Colonic mucosa (tissue), 4 donors: ENCODE measurements at places on chromosomes 12 and 14. TPM values are rescaled to one million over a fixed set of nuclear protein-coding genes. Genes with fewer than 3 reads are reported as not detected.

GRCh38 chr12:18696971-18697602 is 40.7 kb downstream of the PLCZ1 start:
- DNase-seq, result no peak
- H3K27me3 ChIP-seq, result no peaks in the 10 kb centered on the region
- no peaks in the 10 kb centered on the region for H3K36me3 ChIP-seq

- no peaks in the 10 kb centered on the region for H3K36me3 ChIP-seq
- H3K27me3 ChIP-seq, result no peaks in the 10 kb centered on the region
- H3K4me1 ChIP-seq, result no peaks in the 10 kb centered on the region
- H3K4me3 ChIP-seq, result no peak overlapping the region
- H3K27ac ChIP-seq, result no peak overlapping the region
Observed at GRCh38 chr14:22099942-22100763, 426.5 kb upstream of the OR4E1 start.

The LAG3 gene
- total RNA-seq, result 1.0 TPM

The CLEC9A gene
- total RNA-seq, result not detected

The HOXC6 gene
- not detected for total RNA-seq

The PSEN1 gene
- total RNA-seq, result 103 TPM

The SLC17A8 gene
- 0.91 TPM for total RNA-seq

The KRT72 gene
- not detected for total RNA-seq

The POTEM gene
- not detected for total RNA-seq

The OR4N2 gene
- total RNA-seq, result not detected

DNA sequence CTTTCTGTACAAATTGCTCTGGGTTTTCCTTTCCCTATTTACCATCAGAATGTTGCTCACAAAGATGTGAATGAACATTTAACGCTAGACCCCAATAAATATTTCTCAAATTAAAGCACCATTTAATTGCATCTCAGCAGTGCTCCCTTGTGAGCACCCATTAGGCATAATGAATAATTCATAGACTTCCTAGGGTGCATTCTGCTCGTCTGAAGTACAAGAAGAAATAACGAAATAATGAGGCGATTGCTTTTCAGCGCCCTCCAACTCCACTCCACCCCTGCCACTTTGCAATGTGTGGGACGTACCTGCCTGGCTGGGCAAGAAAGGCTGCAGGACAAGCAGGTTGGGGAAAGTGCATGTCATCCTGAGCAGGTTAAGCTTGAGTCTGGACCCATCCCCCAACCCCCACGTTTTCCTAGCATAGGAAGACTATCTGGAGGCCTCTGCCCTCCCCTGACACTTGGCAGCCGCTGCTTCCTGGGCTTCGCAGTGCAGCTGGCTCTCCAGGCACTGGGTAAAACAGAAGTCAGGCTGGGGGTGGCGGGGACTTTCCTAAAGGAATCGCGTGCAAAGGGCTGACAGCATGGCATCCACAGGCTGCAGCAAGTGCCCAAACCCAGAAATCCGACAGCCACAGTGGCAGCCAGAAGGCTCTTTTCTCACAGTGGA is 253.7 kb downstream of the DUSP6 start:
- no peaks in the 10 kb centered on the region for H3K4me1 ChIP-seq
- H3K36me3 ChIP-seq, result no peaks in the 10 kb centered on the region
- no peaks in the 10 kb centered on the region for H3K27me3 ChIP-seq
- no peak overlapping the region for H3K27ac ChIP-seq
- no peak overlapping the region for H3K4me3 ChIP-seq

The PTGDR gene
- 32.3 TPM for total RNA-seq

DNA sequence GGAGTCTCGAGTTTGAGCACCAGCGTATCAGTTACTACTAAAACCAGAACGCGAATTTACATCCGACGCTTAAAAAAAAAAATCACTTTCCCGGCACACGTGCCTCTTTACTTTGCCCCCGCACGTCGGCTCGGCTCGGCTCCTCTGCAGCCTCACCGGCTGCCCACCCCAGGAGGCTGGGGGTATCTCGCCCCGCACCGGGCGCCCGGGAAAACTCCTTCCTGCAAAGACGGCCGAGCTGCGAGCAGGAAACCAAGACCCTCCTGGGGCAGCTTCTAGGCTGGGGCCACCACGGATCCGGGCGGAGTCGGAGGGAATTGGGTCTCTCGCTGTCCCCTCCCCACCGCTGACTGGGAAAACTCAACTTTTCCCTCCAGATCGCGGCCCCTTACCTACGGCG is 610 bp downstream of the VSIG10 start:
- peak overlapping the region; percentile 89 for H3K27ac ChIP-seq
- peak; percentile 50 for DNase-seq
- peaks cover 4% of the 10 kb centered on the region for H3K4me1 ChIP-seq
- no peaks in the 10 kb centered on the region for H3K27me3 ChIP-seq
- no peaks in the 10 kb centered on the region for H3K36me3 ChIP-seq

DNA sequence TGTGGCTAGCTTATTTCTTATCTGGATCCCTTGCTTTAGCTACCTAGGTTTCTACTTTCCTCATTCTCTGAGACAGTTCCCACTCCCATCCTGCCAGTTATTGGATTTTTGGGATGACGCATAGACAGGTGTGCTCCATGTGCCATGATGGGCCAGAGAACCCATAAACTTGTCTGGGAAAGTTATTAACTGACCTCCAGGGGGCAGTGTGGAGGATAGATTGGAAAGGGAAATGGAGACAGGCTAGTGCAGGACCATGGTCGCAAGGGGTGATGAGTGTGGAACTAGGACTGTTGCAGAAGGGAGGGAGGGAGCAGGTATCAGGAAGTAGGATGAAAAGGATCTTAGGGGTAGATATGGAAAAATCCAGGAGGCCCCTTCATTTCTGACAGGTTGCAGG is 80.3 kb downstream of the ESRRB start:
- no peak overlapping the region for H3K4me3 ChIP-seq
- DNase-seq, result peak; percentile 41
- no peaks in the 10 kb centered on the region for H3K36me3 ChIP-seq

DNA sequence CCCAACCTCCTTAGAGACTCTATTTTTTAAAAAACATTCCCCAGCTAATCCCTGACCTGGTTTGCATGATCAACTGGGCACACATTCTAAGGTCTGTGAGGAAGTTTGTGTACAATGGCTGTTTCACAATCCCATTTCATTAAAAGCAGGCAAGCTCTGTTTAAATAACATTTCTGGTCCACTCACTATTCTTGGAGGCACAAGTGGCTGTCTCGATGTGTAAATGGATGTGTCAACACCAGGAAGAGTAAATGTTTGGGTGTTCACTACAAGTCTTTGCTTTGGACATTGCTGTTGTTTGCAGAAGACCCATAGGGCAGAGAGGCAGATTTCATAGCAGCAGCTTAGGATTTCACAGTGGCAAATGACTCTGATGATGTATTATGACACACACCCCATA is 98.3 kb downstream of the PDZRN4 start:
- H3K27ac ChIP-seq, result no peak overlapping the region
- DNase-seq, result no peak
- H3K4me1 ChIP-seq, result no peaks in the 10 kb centered on the region
- H3K27me3 ChIP-seq, result no peaks in the 10 kb centered on the region

DNA sequence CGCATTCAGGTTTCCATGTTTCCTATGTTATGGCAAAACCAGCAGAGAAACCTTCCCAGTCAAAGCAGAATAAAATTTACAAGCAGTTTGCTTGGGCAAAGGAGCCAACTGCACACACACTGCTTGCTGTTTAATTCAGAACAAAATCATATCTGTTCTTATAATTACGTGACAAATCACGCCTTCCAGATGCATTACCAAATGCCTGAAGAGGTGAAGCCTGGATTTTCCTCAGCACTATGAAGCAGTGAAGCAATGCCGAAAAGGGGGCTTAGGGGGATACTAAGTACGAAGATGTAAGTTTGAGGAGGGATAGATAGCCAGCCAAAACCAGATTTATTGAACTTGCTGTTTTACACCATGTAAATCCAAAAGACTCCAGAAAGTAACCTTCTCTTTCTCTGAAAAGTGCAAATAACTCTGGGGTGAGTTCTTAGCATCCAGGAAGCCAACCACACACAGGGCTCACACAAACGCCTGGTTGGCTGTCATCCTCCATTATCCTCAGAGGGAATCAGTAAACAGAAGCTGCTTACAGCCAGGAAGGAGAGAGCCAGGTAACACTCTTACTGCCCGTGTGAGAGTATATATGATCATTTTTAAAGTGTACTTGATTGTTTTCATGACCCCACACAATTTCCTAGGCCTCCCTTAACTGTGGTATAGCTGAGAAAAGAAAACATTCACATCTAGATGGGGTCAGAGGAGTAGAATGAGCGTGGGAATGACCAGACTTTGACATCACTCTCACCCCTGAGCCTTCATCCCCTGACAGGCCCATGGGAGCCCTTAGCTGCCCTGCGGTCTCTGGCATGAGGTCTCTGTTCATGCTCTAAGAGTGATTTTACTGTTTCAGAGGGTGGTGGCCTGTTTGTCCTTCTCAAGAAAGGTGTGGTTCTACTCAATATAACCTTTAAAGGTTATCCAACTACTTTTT is 442.5 kb downstream of the EGLN3 start:
- no peaks in the 10 kb centered on the region for H3K27me3 ChIP-seq
- H3K4me3 ChIP-seq, result no peak overlapping the region
- H3K36me3 ChIP-seq, result no peaks in the 10 kb centered on the region
- no peaks in the 10 kb centered on the region for H3K4me1 ChIP-seq
- H3K27ac ChIP-seq, result no peak overlapping the region

GRCh38 chr14:84541018-84541417 is 988.9 kb upstream of the FLRT2 start:
- H3K4me1 ChIP-seq, result no peaks in the 10 kb centered on the region
- no peaks in the 10 kb centered on the region for H3K36me3 ChIP-seq
- no peak for DNase-seq
- no peak overlapping the region for H3K4me3 ChIP-seq
- no peak overlapping the region for H3K27ac ChIP-seq
- no peaks in the 10 kb centered on the region for H3K27me3 ChIP-seq

- no peaks in the 10 kb centered on the region for H3K36me3 ChIP-seq
- H3K4me3 ChIP-seq, result no peak overlapping the region
- no peaks in the 10 kb centered on the region for H3K27me3 ChIP-seq
- H3K4me1 ChIP-seq, result no peaks in the 10 kb centered on the region
- no peak overlapping the region for H3K27ac ChIP-seq
Observed at GRCh38 chr14:52455291-52456088, 96.8 kb downstream of the TXNDC16 start.

- no peaks in the 10 kb centered on the region for H3K36me3 ChIP-seq
- no peak overlapping the region for H3K4me3 ChIP-seq
- H3K27ac ChIP-seq, result no peak overlapping the region
- H3K4me1 ChIP-seq, result no peaks in the 10 kb centered on the region
Observed at GRCh38 chr12:1618489-1618888, 10.5 kb upstream of the WNT5B start.

The UNG gene
- 48.7 TPM for total RNA-seq

DNA sequence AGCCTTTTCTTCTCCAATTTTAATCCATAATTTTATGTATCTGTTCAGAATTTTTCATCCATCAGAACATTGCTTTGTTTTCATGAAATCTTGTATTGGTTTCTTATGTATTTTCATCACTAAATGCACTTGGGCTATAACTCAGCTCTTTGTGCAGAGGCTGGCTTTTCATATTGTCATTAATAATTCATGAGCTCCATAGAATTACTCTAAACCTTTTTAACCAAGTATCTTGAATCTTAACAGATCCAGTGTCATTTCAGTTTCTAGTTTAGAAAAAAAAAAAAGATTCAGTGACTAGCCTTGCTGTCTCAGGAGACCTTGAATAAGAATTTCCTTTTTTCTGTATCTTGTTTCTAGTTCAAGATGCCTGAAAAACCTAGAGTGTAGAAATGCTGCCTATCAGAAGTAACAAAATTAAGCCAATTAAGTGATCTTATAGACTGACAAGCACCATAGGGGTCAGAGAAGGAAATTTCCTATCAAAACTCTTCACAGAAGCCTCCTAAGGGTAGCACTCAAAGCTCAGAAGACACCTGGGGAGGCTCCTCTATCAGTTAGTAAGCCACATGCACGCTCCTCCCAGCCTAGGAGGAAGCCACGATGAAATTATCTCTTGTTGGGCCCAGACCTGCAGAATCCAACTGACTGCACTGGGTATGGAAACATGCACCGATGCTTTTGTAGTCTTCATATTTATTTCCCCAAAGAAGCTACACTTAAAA is 163.4 kb downstream of the KICS2 start:
- DNase-seq, result no peak
- no peak overlapping the region for H3K4me3 ChIP-seq
- no peaks in the 10 kb centered on the region for H3K36me3 ChIP-seq
- H3K4me1 ChIP-seq, result no peaks in the 10 kb centered on the region
- H3K27me3 ChIP-seq, result no peaks in the 10 kb centered on the region
- H3K27ac ChIP-seq, result no peak overlapping the region

DNA sequence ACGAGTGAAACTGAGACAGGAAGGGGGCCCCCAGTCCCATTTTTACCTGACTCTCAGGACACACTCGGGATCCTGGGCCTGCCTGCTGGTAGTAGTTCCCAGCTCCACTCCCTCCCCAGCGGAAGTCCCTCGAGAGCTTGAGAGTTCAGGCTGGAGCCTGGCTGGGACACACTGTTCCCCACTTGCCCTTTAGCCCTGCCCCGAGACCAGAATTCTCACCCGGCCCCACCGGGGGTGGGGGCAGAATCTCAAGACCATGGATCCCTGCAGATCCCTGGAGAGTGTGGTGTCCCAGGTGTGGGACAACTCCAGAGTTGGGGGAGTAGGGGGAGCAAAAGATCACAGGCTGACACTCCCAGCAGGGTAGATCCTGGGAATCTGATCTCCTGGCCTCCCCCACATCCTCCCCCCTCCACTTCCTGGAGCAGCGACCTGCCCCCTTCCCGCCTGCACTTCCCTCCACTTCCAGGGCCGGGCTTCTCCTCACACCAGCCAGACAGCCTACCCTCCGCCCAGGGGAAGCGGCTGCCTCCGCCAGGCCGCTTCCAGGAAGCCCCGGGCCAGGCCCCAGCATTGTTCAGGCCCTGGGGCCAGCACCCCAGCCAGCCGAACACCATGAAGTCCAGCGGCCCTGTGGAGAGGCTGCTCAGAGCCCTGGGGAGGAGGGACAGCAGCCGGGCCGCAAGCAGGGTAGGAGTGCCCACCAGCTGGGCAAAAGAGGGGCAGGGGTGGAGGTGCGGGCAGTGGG is at the start of gene TNS2:
Gene TNS2, plus strand, starts transcription at position 495 of the 748 bp plus-strand sequence. Its CDS starts 121 bp downstream, at position 616.
- peak within 1 kb of the TSS; percentile 35 for H3K4me3 ChIP-seq
- DNase-seq, result peak; percentile 75
- peak within 1 kb of the TSS; percentile 97 for H3K27ac ChIP-seq
- H3K27me3 ChIP-seq, result no peaks in the 10 kb centered on the region
- no peaks in the 10 kb centered on the region for H3K36me3 ChIP-seq

The PRKD1 gene
- total RNA-seq, result 2.8 TPM

The CD27 gene
- total RNA-seq, result 2.4 TPM

The DAO gene
- 2.2 TPM for total RNA-seq

DNA sequence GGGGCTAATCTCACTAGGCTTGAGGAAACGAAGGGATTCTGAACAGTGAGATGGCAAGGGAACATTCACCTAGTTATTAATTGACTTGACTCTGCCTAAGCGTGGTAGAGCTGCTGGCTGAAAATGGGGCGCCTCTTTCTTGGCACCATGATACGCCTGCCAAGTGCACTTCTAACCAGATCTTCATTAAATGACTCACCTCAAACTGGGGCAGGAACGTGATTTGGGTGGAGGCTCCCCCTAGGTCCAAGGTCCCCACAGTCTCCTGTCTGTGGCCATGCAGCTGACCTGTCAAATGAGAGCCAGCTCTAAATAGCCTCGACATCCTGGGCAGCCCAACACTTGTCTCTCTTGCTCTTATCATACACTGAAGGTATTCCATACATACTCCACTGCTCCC is 26.0 kb downstream of the COQ6 start:
- H3K27me3 ChIP-seq, result no peaks in the 10 kb centered on the region
- no peak overlapping the region for H3K27ac ChIP-seq
- no peak for DNase-seq

- no peaks in the 10 kb centered on the region for H3K27me3 ChIP-seq
- H3K4me3 ChIP-seq, result no peak overlapping the region
- H3K4me1 ChIP-seq, result no peaks in the 10 kb centered on the region
- H3K27ac ChIP-seq, result no peak overlapping the region
- no peak for DNase-seq
Observed at GRCh38 chr12:79057540-79057939, 193.0 kb downstream of the SYT1 start.

The TTC8 gene
- 13.5 TPM for total RNA-seq

The BCDIN3D gene
- 3.7 TPM for total RNA-seq

The GLI1 gene
- 1.4 TPM for total RNA-seq
